GM12891 (cell line): ENCODE measurements at places on chromosomes 5 and 9.
A peak's percentile ranks its signal among the peaks of the same experiment; 100 is the strongest.

- no peak for DNase-seq
Observed at GRCh38 chr5:14821100-14821845, 50.3 kb downstream of the ANKH start.

- peak; percentile 9 for DNase-seq
Observed at GRCh38 chr5:14996997-14997396, 125.4 kb upstream of the ANKH start.

DNA sequence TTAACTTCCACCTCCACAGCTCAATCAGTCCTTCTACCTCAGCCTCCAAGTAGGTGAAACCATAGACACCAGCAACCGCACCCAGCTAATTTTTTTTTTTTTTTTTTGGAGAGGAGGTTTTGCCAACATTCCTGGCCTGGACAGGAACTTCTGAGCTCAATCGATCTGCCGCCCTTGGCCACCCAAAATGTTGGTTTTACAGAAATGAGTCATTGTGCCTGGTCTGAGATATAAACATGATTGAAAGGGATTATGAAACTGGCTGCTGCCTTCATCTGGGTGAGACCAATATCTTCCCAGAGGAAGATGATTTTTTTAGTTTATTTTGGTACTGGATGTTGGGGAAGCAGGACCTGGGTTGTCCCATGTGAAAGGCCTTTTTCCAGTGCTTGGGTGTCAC lies 9.2 kb downstream of the TAF11L12 start:
- no peak for DNase-seq

- DNase-seq: no peak
Observed at GRCh38 chr9:136386018-136386417, 12.5 kb upstream of the CARD9 start.

- no peak for DNase-seq
Observed at GRCh38 chr5:98641671-98642070, 131.8 kb upstream of the RGMB start.

GRCh38 chr5:14505310-14506139 lies 76.1 kb upstream of the OTULINL start:
- DNase-seq: no peak

DNA sequence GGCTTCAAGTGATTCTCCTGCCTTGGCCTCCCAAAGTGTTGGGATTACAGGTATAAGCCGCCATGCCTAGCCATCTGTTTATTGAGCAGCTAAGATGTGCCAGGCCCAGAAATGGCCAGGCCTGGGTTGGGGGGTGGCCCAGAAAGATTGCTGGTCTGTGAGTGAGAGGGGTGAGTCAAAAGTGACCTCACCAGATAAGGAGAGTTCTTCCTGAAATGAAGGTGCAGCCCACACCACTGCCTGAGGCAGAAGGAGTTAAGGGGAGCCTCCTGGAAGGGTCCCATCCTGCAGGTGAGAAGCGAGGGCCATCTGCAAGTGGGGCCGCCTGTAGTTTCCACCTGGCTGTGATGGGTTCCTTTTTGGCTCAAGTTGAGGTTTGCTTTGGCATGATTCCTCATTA lies 96.9 kb upstream of the KLF4 start:
- no peak for DNase-seq

- DNase-seq: no peak
Observed at GRCh38 chr9:134440636-134441226, 114.5 kb downstream of the RXRA start.

- DNase-seq: peak; percentile 98
Observed at GRCh38 chr9:129413537-129414376, 207.1 kb downstream of the C9orf50 start.

GRCh38 chr9:615756-616155 lies 225.7 kb upstream of the DMRT1 start:
- no peak for DNase-seq

DNA sequence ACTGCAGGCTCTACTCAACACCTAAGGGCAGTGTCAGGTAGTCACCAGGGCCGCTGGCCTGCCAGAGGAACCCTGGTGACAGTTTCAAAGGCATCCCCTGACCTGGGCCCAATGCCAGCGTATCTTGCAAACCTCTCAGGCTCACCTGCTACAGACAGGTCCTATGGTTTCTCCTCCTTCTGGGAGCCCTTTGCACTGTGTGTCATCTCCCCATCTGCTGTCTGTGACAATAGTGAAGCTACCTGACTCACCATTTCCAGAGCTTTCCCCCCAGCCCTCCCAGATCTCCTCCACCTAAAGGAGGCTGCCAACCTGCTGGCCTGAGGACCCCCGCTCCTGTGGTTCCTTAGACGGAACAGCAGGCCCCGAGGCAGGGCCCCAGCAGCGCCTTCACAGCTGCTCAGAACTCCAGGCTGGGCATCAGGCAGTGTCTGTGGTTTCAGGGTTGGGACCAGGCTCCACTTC lies 203.1 kb downstream of the FSTL4 start:
- no peak for DNase-seq

DNA sequence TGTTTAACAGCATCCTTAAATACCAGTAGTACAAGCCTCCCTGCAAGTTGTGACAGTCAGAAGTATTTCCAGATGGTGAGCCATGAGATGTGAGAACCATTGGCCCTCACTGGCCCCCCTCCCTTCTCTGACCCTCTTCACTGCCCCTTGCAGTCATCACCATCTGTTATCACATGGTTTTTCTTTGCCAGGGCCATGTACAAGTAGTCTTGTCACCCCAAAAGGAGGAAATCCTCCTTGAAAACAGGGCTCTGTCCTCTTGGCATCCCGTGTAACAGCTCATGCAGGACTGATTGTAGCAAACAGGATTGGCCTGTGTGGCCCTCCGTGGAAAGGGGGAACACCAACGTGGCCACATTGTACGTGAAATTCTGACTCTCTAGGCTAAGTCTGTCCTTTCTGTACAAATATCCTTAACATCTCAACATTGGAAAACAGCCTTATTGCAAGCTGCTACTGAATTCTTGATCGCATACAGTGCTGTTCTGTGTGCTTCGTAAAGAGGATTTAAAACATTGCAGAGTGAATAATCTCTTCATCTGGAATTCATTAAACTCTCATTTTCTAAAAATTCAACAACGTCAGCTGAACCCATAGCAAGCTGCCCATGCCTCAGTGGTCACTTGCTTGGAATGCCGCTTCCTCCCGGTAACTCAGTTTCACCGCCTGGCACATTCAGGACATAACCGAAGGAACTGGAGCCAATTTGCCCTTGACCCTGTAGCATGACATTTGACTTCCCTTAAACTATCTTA lies 171.7 kb downstream of the ATPSCKMT start:
- DNase-seq: no peak

DNA sequence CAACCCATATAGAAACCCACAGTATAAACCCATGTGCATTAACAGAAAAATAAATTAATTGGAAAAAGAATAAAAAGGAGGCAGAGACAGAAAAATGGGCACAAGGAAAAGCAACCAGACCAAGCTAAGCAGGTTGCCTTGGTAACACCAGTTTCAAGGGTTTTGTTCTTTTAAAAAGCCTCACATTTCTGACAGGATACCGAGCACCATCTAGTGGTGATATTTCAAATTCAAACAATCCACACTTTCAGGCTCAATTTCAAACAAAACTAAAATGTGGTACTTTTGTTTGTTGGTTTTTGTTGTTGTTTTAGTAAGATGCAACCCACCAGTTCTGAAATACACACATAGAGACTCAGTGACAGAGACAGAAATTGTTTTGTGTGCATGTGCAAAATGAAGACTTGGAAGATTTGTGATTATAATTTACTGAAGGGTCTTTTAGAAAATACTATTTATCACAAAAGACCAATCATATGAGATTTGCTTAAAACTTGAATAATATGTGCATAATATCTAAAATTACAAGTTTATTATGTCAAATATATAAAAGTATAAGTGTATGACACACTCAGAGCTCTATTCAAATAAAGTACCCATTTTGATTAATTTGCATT lies 318.2 kb downstream of the SLCO4C1 start:
- DNase-seq: peak; percentile 18

DNA sequence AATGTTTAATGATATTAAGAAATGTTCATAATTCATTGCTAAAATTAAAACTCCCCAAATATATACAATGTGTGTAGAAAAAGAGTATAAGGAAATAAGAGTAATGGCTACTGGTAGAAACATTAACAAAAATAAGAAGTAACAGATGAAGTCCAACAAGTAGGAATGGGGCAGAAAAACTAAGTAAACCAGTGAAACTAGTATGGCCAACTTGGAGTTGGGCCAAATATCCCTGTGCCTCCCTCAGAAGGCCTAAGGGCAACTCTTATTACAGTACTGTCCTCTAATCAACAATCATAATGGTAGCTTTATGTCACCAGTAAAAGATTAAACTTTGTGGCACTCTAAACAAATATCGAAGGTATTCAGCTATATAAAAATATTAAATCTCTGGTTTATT lies 93.5 kb downstream of the SSBP2 start:
- no peak for DNase-seq

- no peak for DNase-seq
Observed at GRCh38 chr9:82275258-82275927, 286.8 kb downstream of the SPATA31D1 start.

GRCh38 chr9:10032166-10032565 lies 580.6 kb downstream of the PTPRD start:
- no peak for DNase-seq

DNA sequence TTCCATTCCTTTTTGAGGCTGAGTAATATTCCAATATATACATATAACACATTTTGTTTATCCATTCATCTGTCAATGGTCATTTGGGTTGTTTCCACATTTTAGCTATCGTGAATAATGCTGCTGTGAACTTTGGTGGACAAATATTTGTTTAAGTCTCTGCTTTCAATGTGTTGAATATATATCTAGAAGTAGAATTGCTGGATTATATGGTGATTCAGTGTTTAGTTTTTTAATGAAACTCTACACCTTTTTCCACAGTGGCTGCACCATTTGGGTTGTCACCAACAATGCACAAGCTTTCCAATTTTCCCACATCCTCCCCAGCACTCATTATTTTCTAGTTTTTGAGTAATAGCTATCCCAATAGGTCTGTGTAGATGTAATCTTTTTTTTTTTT lies 69.5 kb downstream of the ACTBL2 start:
- DNase-seq: no peak

DNA sequence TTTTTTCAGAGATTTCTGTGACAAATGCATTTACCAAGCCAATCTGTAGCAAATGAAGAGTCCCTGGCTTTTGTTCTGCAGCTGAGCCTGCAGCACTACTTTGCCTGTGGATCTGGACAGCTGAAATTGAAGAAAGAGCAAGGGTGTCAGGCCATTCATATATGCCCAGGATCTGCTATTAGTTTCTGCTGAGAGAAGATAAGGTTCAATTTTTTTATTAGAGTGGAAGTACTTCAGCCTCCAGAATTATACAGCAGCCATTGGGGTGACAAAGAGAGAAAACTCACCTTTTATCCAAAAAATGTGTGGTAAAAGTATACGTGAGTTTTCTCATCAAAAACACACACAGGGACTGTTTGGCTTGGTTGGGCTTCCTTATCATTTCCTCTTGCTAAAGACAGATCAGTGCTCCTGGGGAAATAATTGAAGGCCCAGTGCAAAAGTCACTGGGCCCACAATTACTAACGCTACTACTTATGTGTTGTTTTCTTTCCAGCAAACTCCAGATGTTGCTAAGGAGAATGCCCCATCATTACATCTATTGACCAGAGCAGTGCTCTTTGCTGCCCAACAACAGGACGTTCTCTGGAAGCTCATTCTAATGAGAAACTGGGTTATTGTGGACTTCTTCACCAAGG lies 138.6 kb downstream of the CEMIP2 start:
- no peak for DNase-seq

DNA sequence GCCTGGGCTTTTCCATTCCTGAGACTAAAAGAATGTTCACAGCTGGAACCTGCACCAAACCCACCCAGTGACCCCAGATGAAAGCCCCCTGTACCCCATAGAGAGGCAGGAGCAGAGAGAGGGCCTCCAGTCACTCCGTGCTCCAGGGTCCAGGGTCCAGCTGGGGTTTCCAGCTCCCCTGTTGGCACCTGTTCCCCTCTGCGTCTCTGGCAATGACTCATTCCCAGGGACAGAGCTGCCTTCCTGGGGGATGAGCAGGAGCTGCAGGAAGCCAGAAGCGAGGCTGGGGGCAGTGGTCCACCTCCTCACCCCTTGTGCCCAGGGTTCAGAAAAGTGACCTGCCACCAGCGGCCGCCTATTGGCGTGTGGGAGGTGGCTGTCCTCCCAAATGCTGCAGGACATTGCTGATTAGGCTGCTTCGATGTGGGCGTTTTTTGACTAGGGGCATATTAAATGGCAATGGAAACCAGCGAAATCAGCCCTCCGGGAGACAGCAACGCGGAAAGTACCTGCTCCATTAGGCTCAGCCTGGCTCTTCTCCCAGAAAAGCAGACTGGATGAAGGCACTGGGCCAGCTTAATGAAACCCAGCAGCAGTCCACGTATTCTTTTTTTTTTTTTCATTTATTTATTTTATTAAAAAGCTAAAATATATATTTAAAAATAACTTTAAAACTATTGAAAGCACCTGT lies 97.4 kb downstream of the DAP start:
- no peak for DNase-seq

DNA sequence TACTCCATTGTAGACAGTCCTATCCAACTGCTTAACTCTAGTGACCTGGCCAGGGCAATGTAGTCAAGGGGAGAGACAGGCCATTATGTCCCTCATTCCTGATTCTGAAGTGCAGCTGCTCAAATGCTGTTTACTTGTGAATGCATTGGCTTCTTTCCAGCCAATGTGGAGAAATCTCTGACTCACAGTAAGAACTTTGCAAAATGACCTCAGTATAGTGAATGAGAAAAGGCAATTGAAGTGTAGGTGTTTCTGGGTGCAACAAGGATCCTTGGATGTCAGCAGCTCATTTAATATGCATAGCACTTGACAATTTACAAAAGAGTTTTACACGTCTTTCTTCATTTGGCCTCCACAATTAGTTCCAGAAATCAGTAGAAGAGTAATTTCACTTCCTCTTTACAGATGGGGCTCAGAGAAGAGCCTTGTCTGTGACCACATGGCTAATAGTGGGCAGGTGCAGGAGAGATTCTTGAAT lies 367.2 kb downstream of the OSTF1 start:
- DNase-seq: no peak

DNA sequence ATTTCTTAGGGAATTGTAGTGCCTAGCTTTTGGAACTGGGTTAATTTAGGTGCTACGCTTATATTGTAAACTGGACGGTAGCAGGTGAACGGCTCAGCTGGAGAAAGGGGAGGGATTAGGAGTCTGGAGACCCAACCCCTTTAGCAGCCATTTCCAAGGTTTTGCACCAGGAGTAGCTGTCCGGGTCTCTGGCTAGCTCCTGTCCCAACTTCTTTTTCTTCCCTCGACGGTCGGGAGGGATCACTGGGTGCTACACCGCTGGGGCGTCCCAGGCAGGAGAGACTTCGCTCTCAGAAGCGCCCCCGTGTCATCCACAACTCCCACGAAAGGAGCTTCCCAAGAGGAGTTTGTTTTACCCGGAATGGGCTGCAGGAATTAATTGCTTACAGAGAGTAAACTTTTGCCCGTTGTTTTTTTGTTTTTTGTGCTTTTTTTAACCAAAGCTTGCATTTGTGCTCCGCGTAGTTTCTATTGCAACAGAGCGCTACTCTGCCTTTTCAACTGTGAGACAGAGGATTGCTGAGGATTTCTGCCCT lies 1640.9 kb upstream of the C9orf72 start:
- no peak for DNase-seq
